ENCODE measurements at places on chromosomes 2 and 18.
A peak's percentile ranks its signal among the peaks of the same experiment; 100 is the strongest.

GRCh38 chr2:162327134-162327769, 8.8 kb upstream of the IFIH1 start:
- DNase-seq: peak; percentile 50

- DNase-seq: no peak
Measured at GRCh38 chr2:53711271-53711780, 56.3 kb upstream of the CHAC2 start.

- no peak for DNase-seq
Measured at GRCh38 chr2:30287857-30288513, 56.7 kb downstream of the LBH start.

- no peak for DNase-seq
Measured at GRCh38 chr2:201968476-201968875, 65.2 kb upstream of the FZD7 start.

DNA sequence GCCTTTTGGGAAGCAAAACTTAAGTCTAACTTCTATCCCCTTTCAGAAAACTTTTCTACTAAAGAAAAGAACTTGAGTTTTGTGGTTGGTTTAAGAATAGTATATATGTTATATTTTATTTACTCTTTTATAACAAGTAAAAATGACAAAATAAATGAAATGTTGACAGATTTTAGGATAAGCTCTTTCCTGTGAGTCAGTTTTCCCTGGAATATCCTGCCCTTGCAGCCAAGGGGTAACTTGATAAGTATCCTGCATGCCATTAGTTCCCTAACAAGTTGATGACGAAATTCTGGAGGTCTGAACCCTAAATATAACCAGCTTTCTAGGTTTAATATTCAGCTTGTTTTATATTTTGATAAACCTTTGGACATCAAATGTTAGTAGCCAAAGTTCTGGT, 7.3 kb upstream of the HTR2B start:
- DNase-seq: no peak

DNA sequence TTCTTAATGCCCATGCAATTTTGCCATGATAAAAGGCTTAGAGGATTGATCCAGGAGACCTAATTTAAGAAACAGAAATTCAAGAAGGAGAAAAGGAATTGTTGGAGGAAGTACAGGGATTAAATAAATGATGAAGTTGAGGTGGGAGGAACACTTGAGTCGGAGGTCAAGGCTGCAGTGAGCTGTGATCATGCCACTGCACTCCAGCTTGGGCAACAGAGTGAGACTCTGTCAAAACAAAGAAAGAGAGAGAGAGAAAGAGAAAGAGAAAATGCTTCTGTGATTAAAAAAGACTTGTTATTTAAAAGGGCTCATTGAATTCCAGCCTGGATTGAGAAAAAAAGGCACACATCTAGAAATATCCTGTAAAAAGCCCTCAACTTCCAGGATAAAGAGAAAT, 123.2 kb downstream of the B3GNT2 start:
- no peak for DNase-seq

Data from Kasumi-1 (cell line).